AG09309 (cell line): ENCODE measurements at places on chromosomes 7 and 10.

- DNase-seq: no peak
These were observed 52.3 kb downstream of the JMJD1C start for GRCh38 chr10:63413429-63413828.

- no peak for DNase-seq
These were observed 76.6 kb downstream of the CNNM2 start for GRCh38 chr10:102994531-102995295.

GRCh38 chr10:130808686-130809085, 502.8 kb downstream of the TCERG1L start:
- DNase-seq: no peak

GRCh38 chr10:132601567-132601966, 64.0 kb downstream of the INPP5A start:
- DNase-seq: no peak

GRCh38 chr10:17004801-17005380, 124.7 kb downstream of the CUBN start:
- DNase-seq: no peak

GRCh38 chr10:44980309-44981171, 1.9 kb upstream of the DEPP1 start:
- DNase-seq: no peak

- DNase-seq: no peak
These were observed 371.7 kb upstream of the PRKCQ start for GRCh38 chr10:6951732-6952131.

DNA sequence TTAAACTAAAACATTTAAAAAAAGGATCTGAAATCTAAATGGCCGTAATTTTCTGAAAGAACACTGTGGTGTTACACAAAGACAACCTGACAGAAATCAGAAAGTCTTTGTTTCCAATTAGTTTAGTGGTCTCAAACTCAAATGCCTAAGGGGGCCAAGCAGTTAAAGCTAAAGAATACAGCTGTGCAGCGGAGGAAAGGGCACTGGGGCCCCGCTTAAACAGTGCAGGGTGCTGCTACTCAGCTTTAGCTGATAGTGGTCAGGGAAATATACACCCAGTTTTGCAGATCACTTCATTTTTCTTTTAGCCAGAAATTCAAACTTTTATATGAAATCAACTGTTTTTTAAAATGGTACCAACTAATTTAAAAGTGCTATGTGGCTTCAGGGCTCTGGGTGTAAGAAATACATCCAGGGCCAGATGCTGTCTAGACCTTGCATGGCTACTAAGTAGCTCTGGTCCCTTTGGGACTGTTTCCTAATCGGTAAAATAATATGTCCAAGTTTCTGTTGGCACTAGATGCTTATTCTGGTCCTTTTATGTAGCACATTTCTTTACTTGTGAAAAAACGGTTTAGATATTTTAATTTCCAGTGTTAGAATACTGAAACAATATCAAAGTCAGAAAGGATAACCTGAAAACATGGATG, 161.8 kb upstream of the LAMB4 start:
- DNase-seq: no peak

GRCh38 chr7:44045226-44046014, 918 bp downstream of the DBNL start:
- DNase-seq: no peak

DNA sequence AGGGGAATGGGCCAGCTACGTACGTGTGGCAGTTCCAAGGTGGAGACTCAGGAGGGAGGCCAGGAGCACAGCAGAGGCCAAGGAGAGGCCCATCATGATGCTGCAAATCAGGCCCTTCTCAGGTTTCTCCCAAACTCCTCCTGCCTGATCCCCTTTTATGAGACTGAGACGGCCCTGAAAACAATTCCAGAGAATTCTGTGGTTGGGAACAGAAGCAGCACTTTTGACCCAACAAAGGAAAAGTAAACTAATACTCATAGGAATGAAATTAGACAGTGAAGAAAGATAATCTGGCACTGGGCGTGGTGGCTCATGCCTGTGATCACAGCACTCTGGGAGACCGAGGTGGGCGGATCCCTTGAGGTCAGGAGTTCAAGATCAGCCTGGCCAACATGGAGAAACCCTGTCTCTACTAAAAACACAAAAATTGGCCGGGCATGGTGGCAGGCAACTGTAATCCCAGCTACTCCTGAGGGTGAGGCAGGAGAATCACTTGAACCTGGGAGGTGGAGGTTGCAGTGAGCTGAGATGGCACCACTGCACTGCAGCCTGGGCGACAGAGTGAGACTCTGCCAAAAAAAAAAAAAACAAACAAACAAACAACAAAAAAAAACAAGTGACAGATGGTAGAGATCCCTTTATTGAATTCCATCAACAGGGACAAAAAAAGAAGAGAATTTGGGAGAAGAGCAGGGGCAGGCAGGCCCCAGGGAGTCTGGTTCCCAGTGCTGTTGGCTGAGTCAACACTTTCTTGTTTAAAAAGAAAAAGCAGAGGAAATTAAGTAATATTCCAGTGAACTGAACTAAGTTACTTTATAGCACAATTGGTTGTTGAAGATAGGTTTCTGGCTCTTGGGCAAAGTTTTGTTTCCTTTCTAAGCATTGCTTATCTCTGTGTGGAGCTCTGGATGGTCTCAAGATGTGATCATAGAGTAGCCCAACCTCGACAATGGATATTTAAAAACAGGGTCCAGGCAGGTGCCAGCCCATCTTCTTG, at the start of gene CCL26:
Gene CCL26 (minus strand): TSS at position 131 of the 997 bp plus-strand sequence. CDS start 35 bp downstream, at position 96.
- DNase-seq: peak; percentile 87
